ENCODE measurements at places on chromosomes 5 and 9.

DNA sequence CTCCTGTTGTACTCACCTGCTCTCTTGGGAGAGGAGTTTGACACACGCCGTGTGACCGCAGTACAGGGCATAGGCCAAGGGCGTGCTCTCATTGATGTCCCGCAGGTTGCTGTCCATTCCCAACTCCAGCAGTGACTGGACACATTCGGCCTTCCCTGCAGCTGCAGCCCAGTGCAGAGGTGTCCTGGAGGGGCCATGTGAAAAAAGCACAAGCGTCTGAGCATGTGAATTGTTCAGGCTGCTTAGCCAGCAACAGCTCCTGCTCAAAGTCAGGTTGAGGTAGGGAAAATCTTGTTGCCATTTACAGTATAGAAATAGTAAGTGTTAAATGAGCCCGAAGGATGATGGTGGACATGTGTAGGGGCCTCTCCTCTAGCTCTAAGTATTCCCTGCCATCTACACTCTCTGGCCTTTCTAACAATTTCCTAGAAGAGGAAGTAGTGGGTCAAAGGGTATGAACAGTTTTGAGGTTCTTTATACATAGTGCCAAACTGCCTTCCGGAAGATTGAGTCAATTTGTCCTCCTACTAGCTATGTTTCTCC, 116.5 kb downstream of the ANKRD55 start:
- DNase-seq = no peak

DNA sequence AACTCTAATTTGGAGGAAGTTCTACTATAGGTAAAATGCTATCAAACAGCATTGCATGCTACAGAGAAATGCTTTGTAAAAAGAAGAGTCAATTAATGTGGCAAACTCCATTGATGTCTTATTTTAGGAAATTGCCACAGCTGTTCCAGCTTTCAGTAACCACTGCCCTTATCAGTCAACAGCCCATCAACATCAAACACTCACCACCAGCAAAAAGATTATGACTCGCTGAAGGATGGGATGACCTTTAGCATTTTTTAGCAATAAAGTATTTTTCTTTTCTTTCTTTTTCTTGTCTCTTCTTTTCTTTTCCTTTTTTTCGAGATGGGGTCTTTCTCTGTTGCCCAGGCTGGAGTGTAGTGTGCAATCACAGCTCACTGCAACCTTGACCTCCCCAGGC, 26.0 kb downstream of the CRHBP start:
- no peak for DNase-seq

- DNase-seq = no peak
Measured at GRCh38 chr5:142590451-142591231, 95.2 kb downstream of the FGF1 start.

DNA sequence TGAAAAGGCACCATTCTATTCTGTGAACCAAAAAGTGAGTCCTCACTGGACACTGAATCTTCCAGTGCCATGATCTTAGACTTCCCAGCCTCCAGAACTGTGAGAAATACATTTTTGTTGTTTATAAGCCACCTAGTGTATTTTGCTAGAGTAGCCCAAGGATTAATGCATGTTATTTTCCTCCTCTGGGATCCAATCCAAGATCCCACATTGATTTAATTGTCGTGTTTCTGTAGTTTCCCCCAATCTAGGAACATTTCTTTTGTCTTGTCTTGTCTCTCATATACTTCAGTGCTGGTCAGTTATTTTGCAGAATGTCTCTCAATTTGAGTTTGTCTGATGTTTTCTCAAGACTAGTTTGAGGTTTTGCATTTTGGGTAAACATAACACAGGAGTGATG, 36.4 kb downstream of the GDNF start:
- no peak for DNase-seq

DNA sequence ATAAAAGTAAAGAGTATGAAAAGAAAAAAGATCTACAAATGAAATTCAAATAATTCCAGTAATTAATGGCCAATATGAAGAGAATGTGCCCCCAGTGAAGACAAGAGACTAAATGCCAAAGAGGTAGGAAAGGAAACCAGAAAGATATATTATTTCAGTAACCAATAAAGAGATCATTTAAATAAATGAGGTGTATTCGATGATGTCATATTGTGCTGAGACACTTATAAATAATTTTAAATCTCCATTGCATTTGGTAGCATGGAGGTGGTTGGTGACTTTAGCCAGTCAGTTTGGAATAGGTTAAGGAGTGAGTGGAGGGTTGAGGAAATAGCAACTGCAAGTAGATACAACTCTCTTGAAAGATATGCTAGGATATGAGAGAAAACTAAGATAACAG, 417.7 kb upstream of the PTGER4 start:
- no peak for DNase-seq

DNA sequence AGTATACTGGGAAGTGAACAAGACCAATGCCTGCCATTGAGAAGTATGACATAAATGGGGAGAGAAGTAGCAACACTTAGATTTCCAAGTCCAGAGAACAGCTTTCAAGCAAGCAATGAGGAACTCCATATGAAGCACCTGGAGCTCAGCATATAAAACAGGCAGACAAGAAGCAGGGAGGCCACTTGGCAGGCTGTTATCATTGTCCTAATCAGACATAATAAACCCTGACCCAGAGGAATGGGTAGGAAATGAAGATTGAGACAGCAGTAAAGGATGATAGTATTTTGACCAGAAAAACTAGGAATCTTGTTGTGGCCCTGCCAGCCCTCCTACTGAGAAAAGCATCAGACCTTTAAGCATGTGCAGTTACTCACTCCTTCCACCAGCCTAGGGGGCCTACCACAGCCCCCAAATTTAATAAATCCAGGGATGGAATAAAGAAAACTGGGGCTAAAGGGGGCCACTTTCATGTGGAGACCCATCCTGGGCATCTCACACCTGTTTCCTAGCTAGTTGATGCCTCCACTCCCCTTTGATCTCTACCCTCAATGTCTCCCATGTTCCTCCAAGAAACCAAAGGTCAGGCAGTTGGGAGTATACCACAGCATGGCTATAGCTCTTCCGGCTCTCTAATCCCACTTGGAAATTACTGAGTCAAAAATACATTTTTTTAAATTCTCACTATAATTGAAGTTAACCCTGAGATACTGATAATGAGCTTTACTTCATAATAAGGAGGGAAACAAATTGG, 135.1 kb downstream of the SIL1 start:
- no peak for DNase-seq

GRCh38 chr5:569868-570361, 42.2 kb upstream of the CEP72 start:
- DNase-seq = no peak

- no peak for DNase-seq
Measured at GRCh38 chr9:137215196-137215986, 6.6 kb downstream of the RNF208 start.

GRCh38 chr5:72508241-72509170, 1.3 kb upstream of the ZNF366 start:
- DNase-seq = no peak

DNA sequence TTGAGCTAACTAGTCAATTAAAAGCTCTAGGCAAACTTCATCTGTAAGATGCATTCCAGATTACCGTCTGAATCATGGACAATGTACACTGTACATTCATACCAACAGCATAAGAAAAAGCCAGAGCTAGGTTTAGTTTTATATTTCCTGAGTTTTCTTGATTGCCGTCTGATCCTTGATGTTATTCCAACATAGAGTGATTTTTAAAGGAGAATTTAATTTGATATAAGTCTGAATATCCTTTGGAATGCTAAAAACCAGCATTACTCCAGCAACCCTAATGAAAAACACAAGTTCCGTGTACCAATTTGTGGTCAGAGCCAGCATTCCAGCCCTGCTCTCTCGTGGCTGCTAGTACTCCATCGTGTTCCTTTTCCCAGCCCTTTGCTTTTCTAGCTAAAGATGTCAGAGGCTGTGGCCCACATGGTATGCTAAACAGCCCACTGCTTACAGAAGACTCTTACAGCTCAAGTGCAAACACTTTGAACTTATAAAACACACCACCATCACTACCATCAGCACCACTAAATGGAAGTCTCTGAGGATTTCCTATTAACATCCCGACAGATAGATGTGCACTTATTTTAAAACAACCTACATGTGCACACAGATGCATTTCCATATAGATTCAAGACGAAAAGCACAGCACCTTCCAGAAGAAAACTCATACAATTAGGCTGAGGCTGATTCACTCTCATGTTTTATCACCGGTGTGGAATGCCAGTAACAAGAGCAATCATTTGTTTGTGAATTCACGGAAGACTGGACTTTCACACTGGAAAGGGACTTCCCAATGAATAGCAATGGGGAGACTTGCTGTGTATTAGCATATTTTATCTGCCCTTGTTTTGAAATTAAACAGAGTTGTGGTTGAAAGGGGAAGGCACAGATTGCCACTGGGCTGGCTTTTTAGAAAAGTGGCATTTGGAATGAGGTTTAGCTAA, 246.9 kb upstream of the GAS1 start:
- no peak for DNase-seq

DNA sequence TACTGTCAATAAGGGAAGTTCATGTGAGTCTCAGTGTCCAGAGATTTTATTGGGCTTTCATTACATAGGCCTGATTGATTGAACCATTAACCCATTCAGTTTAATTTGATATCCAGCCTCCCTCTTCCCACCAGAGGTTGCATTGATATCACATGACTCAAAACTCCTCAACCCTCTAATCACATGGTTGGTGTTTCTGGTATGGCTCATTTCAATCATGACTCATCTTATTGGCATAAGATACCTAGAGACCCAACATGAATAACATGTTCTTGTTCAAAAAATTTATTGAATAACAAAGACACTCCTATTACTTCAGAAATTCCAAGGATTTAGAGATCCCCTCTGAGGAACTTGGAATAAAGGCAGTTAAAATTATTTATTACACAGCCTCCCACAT, 982.2 kb downstream of the TLE1 start:
- DNase-seq = no peak

- DNase-seq = no peak
Measured at GRCh38 chr5:57889558-57889957, 406.9 kb upstream of the ACTBL2 start.

- DNase-seq = no peak
Measured at GRCh38 chr5:68396722-68397121, 181.2 kb downstream of the PIK3R1 start.

DNA sequence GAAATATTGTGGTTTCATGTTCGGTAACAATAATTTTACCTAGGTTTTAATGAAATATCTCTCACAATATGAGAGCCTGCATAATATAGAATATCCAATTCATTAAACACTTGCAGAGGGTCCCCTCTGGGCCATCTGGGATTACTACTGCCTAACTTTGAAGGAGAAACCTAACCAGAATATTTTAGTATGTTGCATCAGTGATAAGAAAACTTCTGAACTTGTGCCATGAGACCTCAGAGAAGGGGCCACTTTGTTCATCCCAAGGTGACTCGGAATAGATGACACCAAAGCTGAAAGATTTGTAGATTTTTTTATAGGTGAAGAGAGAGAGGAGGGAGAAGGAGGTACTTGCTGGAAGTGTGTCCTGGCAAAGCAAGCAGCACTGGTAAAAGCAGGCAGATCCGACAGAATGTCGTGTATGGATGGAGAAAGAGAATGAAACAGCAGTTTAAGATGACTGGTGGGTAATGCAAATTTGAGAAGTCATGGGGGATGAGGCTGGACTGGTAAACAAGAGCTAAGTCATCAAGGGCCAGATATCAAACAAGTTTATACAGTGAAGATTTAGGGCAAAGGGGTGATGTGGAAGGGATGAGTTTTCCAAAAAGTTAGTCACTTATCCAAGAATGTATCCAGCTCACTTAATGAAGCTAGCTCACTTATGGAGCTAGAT, 372.3 kb downstream of the ADGRV1 start:
- DNase-seq = no peak

DNA sequence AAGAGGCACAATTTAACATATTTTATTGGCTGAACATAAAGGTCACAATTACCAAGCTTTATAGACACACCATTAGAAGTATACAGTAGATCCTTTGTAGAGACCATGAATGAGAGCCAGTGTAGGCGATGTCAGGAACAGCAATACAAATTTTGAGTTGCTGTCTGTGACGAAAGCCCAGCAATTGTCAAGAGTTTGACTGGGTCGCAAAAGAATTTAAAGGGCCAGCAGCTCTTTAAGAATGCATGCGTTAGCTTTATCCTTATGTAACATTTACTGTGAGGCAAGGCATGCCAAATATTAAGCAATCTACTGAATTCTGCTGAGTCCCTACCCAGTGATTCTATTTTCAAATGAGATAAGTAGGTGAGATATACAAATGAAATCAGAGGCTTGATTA, 236.9 kb downstream of the ARRDC3 start:
- no peak for DNase-seq

DNA sequence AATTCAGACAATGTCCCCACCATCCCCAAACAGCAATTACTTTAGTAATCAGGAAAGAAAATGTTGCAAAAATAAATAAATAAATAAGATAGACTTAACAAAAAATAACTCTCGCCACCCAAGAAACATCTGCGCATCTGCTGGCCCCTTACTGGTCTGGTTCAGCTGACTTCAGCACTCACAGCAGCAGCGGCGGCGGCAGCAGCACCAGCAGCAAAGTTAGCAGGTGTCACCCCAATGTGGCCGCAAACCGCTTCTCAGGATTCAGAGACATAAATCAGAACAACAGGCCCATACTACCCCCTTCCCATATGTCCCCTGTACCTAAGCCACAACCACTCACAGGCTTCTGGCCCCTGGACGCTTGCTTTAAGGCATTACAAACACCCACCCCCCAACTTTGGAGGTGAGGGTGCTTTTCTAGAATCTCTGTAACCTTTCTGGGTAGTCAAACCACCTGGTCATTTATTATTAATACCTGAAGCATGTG, 593.0 kb downstream of the BNC2 start:
- DNase-seq = no peak

GRCh38 chr5:171363846-171364245, 23.8 kb upstream of the NPM1 start:
- DNase-seq = no peak

GRCh38 chr9:75539523-75539922, 350.9 kb upstream of the PCSK5 start:
- no peak for DNase-seq

DNA sequence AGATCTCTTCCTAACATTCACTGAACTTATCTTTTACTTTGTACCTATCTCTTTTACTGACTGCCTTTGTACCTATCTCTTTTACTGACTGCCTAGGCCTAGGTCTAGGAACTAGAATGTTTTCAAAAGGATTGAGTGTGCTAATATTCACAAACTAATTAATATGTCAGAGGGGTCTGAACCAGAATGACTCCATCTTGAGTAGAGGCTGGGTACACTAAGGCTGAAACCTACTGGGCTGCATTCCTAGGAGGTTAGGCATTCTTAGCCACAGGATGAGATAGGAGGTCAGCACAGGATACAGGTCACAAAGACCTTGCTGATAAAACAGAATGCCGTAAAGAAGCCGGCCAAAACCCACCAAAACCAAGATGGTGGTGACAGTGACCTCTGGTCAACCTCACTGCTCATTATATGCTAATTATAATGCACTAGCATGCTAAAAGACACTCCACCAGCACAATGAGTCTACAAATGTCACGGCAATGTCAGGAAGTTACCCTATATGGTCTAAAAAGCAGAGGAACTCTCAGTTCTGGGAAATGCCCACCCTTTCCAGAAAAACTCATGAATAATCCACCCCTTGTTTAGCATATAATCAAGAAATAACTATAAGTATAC, 2.5 kb upstream of the RHOBTB3 start:
- DNase-seq = no peak

GRCh38 chr9:109923471-109923760, 143.4 kb downstream of the PALM2AKAP2 start:
- DNase-seq = no peak

All from GOT3 (cell line).